ENCODE measurements at places on chromosomes 4 and X.

GRCh38 chrX:99142745-99143144 lies 1267.3 kb downstream of the PCDH19 start:
- DNase-seq = no peak

DNA sequence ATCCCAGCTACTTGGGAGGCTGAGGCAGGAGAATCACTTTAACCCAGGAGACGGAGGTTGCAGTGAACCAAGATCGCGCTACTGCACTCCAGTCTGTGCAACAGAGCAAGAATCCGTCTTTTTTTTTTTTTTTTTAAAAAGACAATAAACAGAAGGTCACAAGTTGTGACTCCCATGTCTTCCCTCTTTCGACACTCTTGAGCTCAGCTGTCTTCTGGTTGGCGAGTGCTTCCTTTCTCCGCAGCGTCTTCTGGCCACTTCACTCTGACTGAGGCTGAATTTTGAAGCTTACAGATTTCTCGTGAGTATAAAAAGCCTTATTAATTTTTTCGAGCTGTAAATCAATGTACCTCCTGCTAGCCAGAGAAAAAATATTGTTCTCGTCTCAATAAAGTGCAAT lies 124.9 kb downstream of the STOX2 start:
- DNase-seq = no peak

- DNase-seq = no peak
Observed at GRCh38 chr4:41715155-41715554, 33.4 kb downstream of the PHOX2B start.

GRCh38 chr4:119244832-119245231 lies 32.3 kb downstream of the USP53 start:
- DNase-seq = peak; percentile 13

- DNase-seq = no peak
Observed at GRCh38 chrX:131764216-131764615, 220.3 kb downstream of the OR13H1 start.

- DNase-seq = no peak
Observed at GRCh38 chrX:124085063-124085462, 123.6 kb downstream of the STAG2 start.

DNA sequence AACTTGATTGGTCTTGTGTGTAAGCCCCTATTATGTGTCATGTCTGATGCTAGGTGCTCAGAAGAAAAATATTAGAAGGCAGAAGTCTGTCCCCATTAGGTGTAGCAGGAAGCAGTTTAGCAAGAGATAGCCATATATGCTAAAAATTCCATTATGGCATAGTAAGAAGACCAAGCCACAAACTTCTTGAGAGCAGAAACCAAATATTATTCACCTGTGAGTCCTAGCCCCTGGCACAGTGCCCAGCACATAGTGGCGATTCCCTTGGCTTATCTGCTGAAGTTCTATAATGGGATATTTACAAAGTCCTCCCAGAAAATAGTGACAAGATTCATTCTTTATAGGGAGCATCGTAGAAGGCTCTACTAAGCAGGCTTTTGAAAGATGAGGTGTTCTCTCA lies 174.4 kb downstream of the RAB28 start:
- DNase-seq = no peak

DNA sequence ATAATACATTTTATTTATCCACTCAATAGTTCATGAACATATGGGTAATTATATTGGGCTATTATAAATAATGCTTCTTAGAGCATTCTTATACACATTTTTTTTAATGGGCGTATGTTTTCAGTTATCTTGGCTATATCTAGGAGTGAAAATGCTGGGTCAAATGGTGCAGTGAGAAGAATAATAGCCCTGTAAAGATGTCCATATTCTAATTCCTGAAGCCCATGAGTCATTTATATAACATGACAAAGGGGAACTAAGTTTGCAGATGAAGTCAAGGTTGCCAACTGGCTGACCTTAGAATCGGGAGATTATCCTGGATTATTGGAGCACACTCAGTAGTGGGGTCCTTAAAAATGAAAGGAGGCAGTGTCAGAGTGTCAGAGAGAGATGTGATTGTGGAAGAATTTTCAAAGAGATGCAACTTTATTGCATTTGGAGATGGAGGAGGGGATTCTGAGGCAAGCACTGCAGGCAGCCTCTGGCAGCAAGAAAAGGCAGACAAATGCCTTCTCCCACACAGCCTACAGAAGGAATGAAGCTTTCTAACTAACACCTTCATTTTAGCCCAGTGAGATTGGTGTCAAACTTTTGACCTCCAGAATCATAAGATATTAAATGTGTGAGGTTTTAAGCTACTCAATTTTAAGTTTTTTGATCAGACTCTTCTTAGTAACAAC lies 106.1 kb upstream of the HS3ST1 start:
- DNase-seq = no peak

- DNase-seq = peak; percentile 23
Observed at GRCh38 chr4:173046818-173047217, 121.8 kb upstream of the GALNT7 start.

DNA sequence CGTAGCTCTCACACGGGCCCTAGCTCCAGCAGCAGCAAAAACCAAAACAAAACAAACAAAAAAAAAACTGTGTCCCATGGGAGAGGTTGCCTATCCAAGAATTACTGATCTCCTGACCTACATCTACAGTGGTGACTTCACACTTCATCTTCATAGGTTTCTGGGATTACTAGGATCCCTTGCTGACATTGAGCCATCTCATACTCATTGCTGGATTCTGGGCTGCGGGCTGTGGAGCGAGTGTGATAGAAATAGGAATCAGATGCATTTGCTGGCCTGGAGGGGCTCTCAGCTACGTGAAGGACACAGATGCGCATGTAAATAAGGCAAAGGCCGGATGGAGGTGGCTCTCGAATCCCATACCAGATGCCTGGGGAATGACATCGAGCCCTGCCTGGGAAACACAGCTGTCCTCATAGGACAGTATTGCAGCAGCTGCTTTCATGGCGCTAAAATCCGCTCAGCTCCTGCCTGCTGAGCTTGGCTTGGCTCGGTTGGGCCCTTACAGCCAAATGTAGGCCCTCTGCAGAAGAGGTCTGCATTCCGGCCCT lies 41.7 kb downstream of the CNGA2 start:
- no peak for DNase-seq

DNA sequence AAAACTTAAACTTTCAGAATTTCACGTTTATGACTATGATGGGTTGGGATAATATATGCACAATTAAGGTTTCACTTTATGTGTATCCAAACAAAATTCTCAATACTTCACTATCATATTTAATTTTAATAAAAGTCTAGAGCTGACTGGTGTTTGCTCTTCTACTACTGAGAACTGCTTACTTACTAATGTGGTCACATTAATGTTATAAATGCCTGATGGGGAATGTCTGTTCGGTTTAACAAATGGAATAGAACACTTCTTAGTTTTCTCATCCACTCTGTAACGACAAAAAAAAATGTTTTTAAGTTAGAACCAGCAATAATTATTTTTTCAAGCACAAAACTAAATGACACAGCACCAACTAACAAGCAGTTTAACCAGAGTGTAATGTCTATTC lies 34.3 kb downstream of the CDKL2 start:
- no peak for DNase-seq

DNA sequence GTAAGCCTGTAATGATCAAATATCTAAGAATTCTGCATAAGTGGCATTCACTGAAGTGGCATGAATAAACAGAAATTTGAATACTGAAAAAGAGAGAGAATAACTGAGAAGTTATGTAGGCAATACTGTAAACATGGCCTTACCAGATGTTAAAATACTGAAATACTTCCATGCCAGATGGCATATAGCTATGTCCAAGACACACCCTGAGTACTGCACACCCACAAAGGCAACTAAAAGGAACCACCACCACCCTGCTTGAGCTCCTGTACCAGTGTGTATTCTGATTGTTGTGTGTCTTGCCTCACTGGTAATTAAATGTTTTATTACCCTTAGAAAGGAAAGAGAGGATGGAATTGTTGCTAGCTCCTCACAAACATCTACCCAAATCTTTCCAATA lies 192.1 kb downstream of the ADAMTS3 start:
- no peak for DNase-seq

GRCh38 chr4:164261831-164262230 lies 492.1 kb upstream of the SMIM31 start:
- no peak for DNase-seq

DNA sequence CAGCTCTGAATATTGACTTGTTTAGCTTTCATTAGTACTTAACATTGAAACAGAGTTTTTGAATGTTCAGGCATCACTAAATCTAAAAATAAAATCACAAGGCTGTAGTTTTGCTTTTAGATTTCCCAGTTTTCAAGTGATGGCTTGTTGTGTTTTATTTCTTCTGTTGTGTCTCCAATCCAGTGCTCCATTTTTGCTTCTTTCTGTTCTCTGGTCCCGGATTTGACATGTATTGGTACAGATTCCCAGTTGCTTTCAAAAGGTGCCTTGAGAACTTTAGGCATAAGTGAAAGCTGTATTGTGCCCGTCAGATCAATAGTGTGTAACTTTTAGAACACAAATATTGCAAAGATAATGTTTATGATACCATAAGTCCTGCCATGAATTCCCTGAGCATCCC lies 53.2 kb downstream of the ARHGAP10 start:
- DNase-seq = no peak

DNA sequence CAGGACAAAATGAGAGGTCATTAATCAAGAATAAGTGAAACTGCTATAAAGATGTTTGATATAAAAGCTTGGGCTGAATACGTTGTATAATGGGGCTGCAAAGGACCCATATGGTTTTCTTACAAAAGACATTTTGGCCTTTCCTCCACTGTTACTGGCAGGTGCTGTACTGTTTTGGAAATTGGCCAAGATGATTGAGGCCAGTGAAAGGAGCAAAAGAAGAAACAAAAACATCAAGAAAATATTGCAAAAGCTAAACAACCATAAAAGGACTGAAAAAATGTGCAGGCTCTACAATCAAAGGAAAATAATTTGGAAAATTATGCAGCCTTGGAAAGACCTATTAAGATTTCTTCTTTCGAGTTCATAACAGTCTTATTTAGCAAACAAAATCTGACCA lies 222.2 kb upstream of the PPP1R2C start:
- no peak for DNase-seq

DNA sequence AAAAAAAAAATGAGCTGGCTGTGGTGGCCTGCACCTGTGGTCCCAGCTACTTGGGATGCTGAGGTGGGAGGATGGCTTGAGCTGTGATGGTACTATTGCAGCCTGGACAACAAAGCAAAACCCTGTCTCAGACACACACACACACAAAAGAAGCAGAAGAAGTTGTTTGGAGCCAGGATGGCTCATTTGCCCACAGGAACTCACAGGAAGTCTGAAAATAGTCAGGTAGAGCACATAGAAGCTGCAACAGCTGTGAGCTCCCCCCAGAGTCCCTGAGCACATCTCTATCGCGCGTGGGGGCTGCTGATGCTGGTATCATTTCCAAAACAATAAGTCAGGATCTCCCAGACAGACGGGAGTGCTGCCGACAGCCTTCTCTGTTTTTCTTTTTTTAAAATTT lies 13.4 kb upstream of the DHRSX start:
- no peak for DNase-seq

DNA sequence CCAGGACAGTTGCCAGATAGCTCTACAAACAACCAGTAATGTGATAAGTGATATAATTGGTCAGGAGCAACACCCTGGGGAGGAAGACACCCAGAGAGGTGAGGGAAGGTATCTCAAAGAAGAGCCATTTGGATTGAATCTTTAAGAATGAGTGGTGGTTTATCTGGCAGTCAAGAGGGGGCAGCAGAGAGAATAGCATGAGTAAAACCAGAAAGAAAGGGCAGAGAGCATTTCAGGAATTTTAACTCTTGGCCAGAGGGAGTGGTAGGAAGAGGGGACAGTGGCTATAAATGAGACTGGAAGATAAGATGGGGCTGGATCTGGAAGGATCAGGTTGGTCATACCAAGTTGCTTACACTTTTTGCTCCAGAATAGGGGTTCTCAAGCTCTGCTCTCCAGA lies 5.9 kb upstream of the SEPTIN6 start:
- DNase-seq = peak; percentile 2

GRCh38 chrX:24027985-24028384 lies 999 bp upstream of the KLHL15 start:
- DNase-seq = no peak

GRCh38 chr4:27276307-27277073 lies 415.8 kb downstream of the STIM2 start:
- peak; percentile 20 for DNase-seq

GRCh38 chr4:93659629-93660028 lies 168.9 kb upstream of the ATOH1 start:
- DNase-seq = no peak

- DNase-seq = no peak
Observed at GRCh38 chr4:185379326-185380295, 16.1 kb downstream of the LRP2BP start.

- DNase-seq = no peak
Observed at GRCh38 chr4:67052814-67053675, 492.3 kb downstream of the CENPC start.

DNA sequence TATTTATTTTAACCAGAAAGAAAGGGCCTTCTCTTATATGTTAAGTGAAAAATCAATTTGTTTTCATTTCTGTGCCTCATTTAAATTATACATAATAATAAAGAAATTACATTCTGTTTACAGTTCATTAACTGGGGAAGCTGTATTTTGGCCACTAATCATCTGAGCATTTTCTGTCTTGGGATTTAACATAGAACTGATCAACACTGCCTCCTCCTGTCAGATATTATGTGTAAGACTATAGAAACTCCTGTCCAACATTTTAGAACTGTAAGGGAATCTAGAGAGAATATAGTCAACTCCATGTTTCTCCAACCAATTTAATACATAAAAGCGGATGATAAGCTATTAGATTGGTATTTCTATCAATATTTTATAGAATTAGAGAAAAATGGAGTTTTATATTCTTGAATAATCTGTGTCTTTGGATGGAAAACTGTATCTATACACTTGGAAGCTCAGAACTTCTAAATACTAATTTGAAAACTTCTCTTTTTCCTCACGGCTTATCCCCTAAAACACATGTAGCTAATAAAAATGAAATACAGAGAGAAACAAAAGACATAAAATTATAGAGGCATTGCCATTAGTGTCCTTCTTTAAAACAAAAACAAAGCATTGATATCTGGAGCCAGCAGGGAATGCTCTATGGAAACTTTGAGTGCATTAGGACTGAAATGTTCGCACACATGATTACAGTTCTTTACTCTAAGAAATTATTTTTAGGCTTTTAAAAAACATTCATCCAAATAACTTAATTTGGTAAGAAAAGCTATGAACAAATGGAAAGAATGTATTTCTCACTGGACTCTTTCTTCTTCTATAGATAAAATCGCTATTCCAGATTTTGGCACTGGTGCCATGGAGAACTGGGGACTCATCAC lies 33.1 kb downstream of the ENPEP start:
- no peak for DNase-seq

- peak; percentile 77 for DNase-seq
Observed at GRCh38 chr4:26787461-26788340, 72.9 kb upstream of the STIM2 start.

DNA sequence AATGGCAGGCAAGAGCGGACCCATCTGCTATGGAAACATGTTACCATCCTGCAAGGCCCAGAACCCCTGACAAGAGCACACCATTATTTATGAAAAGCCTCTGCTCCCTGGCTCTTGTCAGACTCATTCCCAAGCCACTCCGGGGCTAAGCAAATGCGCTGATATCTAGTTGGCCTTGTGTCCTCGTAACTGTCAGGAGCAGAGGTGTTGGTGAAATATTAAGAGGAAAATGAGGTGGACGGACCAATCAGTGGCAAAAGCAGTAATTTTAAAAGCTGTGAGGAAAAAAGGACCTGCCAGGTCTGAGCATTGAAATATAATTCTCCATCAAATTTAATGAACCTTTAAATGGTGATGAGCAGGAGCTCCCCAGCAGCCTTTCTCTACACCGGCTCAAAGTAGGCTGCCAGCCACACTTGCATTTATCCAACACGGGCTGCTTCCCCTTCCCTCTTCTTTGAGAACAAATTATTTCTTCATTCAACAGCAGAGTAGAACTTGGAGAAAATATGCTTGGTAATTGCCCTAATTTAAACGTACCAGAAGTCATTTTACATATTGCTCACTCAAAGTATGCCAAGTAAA lies 214.3 kb downstream of the RASL11B start:
- DNase-seq = no peak
